ENCODE measurements at places on chromosomes 11 and 22.

DNA sequence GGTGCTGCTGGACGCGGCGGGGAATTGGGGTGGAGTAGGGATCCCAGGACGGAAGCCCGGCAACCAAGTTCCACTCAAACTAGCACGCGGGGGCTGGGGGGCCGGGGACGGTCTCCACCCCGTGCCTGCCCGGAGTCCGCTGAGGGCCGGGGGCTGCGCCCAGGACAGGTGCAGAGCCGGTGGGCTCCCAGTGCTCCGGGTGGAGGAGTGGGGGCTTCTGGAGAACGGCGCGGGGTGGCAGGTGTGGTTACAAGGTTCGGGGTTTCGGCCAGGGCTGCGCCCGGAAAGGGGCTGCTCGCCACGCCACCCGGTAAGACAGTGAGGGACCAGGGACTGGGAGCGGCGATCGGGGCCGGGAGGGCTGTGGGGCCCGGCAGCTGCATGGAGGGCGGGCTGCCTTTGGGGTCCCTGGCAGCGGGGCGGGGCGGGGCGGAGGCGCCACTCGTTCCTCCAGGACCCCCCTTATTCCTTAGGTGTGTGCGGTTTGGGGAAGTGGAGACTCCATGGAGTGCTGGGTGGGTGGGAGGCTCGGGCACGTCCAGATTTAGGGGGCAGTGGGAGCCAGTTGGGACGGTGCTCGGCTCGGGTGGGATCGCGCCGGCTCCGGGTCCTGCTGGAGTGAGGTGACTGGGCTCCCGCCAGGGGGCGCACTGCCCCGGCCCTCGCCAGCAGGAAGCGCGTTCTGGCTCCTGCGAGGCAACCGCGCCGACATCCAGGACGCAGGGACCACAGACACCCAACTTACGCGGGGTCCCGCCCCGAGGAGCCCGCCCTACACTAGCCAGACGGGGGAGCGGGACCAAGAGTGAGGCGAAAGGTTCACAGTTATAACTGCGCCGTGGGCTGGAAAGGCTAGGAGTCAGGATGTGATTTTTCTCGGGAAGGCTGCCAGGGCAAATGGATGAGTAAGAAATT is 868 bp downstream of the TSPAN18 start:
- peak; percentile 75 for DNase-seq

DNA sequence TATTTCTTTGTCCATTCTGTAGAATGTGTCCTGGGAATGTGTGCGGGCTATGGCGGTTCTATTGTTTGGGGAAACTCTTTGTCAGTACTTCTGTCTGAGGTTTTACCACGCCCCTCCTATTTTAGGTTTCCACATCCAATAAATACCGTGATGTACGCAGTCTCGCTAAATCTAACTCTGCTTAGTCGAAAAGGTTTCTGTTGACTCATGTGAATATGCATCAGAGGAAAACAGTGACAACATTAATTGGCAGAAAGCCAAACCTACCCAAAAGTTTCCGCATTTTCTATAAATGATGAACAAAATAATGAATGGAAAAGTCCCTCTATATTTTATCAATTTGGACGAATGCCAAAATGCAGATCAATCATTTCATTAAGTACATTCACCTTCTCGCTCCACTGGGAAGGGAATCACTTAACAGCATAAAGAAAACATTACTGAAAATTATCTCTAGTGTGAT is 143.4 kb downstream of the MAML2 start:
- peak; percentile 37 for DNase-seq

DNA sequence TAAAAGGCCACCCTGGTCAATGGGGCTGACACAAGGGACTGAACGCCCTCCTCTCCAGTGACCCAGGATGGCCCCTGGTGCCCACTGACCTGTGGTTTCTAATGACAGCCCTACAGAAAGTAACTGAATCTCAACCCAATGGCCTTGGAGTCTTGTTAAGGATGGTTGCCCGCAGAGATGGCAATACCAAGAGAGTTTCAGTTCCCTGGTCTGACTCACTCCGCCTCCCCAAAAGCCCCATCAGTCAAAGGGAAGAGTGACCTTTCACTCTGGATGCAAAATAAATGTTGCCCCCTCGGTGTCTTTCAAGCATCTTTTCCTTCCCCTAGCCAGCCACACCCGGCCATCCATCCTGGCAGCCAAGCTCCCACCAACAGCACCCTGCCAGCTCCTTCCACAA is 57.7 kb upstream of the ISX start:
- DNase-seq = no peak

GRCh38 chr11:70059971-70060370 is 18.1 kb upstream of the ANO1 start:
- DNase-seq = no peak

GRCh38 chr22:28930357-28931007 is 47.1 kb downstream of the ZNRF3 start:
- DNase-seq = no peak

- DNase-seq = no peak
Measured at GRCh38 chr11:69559181-69559580, 77.7 kb downstream of the LINC01488 start.

DNA sequence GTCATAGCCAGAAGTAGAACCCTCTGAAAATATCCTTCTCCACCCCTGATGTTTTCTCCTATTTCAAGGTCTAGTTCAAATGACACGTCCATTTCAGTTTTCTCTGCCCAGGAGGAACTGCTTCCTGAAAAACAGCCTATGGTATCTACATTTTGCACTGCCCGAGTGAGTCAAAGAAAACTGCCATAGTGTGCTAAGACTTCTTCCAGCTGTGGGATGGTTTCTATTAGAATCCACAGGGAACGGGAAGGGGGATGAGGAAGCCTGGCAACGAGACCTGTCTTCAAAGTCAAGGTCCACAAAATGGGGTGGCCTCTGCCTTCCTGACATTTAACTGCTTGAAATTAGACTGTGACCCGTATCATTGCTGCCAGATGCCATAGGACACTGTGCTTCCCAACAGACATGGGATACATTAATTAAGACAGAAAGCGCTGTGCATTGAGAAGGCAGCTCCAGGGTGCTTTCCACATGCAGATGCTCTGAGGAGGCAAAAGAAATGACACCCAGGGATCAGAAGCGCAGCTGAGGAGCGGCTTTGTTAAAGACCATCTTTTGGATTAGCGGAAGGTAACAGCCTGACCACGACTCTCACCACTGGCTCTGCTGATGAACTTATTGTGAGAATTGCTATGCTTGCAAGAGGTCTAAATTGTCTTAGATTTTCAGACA is 39.4 kb upstream of the NUP50 start:
- no peak for DNase-seq

GRCh38 chr11:114087025-114087424 is 27.5 kb downstream of the ZBTB16 start:
- no peak for DNase-seq

GRCh38 chr11:60923326-60923725 is 934 bp upstream of the TMEM132A start:
- no peak for DNase-seq

DNA sequence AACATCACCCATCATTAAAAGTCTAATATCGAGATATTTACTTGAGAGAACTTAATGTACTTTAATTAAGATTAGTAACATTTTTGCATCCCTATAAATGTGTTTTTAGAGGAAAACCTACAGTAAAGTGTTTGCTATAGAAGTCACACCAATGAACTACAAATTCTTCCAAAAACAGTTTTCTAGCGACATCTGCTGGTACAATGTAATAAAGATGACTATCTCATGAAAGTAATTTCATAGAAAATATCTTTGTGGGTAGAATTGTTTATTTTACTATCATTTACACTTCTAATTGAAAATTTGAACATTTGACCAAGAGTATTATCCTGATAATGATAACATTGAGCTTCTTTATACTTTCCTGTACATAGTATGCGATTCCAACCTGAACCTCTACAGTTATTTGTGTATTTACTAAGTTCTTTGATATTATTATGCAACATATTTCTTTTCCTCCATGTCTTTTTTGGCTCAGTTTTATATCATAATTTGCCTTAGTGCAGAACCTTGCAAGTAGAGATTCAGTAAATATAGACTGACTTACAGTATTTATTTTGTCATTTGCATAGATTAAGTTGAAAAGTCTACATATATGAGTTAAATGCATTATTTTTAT is 252.7 kb downstream of the TMEM135 start:
- DNase-seq = no peak

DNA sequence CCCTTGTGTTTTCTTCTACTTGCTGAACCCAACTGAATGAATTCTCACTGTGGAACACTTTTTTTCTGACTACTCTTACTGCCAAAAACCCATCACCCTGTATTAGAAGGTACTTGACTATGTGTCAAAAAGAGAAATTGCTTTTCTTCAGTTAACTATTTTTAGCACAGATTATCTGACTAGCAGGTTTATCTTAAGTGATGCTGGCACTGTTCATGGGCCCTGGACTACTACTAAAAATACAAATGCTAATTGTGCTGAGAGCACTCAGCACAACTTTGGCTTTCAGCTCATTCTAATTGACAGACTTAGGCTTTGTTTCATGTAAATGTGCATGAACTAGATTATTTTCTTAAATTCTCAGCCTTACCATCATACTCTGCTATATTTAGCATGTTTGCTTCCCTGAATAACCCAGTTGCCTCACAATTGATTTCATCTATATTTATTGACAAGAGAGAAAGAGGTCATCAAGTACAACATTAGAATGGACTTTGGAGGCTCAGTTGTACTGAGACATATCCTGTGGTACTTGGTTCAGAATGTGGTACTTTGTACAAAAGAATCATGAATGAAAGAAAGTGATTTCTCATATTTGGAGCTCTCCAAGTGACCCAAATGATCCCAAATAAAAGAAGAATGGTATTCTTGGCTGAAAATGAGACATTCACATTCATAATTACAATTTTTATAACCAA is 478.3 kb downstream of the KCNA4 start:
- no peak for DNase-seq

DNA sequence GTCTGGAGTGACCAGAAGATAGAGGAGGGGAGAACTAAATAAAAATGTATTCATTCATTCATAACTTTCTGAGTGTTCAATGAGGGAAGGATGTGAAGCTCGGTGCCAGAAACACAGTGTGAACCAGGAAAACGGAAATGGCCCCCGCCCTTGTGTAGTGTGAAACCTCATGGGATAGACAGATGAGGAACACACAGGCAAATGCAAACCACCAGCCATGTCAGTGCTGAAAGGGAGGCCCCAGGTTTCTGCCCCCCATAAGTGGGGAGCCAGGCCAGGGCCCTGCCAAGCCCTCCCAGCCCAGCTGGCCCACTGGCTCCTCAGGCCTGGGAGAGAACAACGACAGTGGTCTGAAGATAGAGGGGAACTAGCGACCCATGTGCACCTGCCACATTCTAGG is 30.5 kb downstream of the LARGE1 start:
- DNase-seq = no peak

DNA sequence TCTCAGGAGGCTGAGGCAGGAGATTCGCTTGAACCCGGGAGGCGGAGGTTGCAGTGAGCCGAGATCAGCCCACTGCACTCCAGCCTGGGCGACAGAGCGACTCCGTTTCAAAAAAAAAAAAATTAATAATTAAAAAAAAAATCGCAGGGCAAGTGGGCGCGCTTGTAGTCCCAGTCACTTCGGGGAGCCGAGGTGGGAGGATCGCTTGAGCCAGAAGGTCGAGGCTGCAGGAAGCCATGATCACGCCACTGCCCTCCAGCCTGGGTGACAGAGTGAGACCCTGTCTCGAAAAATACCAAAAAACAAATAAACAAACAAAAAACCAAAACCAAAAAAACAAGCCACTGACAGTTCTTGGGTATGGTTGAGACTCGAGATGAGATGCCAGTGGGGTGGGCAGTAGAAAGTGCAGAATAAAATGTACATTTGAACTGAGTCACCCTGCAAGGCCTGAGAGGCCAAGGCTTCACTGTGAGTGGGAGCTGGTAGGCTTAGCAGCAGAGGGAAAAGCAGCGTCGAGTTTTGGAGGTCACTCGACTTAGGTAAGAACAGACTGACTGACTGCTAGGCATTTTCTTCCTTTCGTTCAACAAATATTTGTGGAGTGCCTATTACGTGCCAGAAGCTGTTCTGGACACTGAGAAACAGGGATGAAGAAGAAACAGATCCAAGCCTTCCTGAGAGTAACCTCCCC is 635 bp upstream of the LDHA start:
- DNase-seq = no peak

GRCh38 chr11:68261749-68262543 is 9.8 kb downstream of the C11orf24 start:
- no peak for DNase-seq

- no peak for DNase-seq
Measured at GRCh38 chr11:133123796-133124195, 408.5 kb downstream of the OPCML start.

GRCh38 chr22:30044369-30044768 is 35.9 kb upstream of the HORMAD2 start:
- no peak for DNase-seq

- no peak for DNase-seq
Measured at GRCh38 chr11:33875621-33876294, 16.1 kb downstream of the LMO2 start.

DNA sequence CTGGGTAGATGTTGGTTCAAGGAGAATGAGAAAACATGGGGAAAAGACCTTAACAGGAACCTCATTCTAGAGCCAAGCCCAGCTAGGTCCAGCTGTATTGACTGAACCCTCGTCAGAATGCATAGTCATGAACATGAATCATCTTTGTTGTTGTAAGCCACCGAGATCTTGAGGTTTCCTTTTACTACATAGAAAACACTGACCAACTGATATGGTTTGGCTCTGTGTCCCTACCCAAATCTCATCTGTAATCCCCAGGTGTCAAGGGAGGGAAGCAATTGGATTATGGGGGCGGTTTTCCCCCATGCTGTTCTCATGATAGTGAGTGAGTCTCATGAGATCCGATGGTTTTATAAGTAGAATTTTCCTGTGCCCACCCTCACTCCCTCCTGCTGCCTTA is 19.4 kb upstream of the PHOX2A start:
- no peak for DNase-seq

- no peak for DNase-seq
Measured at GRCh38 chr11:43377389-43377788, 18.7 kb downstream of the TTC17 start.

GRCh38 chr11:87712802-87713202 is 462.4 kb downstream of the RAB38 start:
- DNase-seq = no peak

- no peak for DNase-seq
Measured at GRCh38 chr11:20056109-20056949, 103.9 kb downstream of the DBX1 start.

GRCh38 chr22:41308054-41308453 is 6.7 kb downstream of the ZC3H7B start:
- DNase-seq = no peak

DNA sequence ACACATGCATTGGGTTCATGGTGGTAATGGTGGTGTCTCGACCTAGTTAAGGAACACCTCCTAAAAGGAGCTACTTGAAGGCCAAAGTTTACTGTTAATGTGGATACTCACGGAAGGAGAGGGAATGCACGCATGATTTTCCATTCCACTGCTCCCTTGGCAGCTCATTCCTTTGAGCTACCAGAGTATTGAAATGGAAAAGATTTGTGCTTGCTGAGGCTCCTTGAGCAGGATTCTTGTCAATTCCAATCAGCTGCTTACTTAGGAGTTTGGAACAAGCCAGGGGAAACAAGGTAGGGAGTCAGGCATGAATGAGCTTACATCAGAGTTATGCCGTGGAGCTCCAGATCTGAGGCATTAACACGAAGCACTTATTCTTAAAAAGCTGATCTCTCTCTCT is 108.8 kb downstream of the GRIA4 start:
- DNase-seq = no peak
